Sigmoid colon (tissue), 7 donors: ENCODE measurements at places on chromosomes 2 and 18. TPM values are rescaled to one million over a fixed set of nuclear protein-coding genes. Genes with fewer than 3 reads are reported as not detected.

Gene IFT172
- polyA plus RNA-seq: 139 TPM

Gene CKAP2L
- 2.3 TPM for polyA plus RNA-seq

Gene PKP4
- 22.1 TPM for polyA plus RNA-seq

Gene SLC9A4
- polyA plus RNA-seq: not detected

Gene TCF4
- 3.5 TPM for polyA plus RNA-seq

Gene TRIB2
- 1.4 TPM for polyA plus RNA-seq

Gene LONRF2
- polyA plus RNA-seq: 0.89 TPM

Gene ECEL1
- not detected for polyA plus RNA-seq

Gene RGPD3
- 0.10 TPM for polyA plus RNA-seq

Gene BCL11A
- 3.6 TPM for polyA plus RNA-seq

Gene FMNL2
- polyA plus RNA-seq: 9.4 TPM

Gene CACNB4
- polyA plus RNA-seq: 0.23 TPM

Gene DCDC2C
- polyA plus RNA-seq: not detected

Gene CIAO1
- polyA plus RNA-seq: 45.6 TPM

Gene FAM161A
- 1.8 TPM for polyA plus RNA-seq

Gene SIGLEC15
- polyA plus RNA-seq: 0.09 TPM

Gene CHRND
- not detected for polyA plus RNA-seq

Gene LMAN2L
- 3.6 TPM for polyA plus RNA-seq

Gene MEIS1
- 7.8 TPM for polyA plus RNA-seq

Gene TMEM214
- 16.2 TPM for polyA plus RNA-seq

Gene GPR17
- polyA plus RNA-seq: 0.48 TPM

Gene BOK
- polyA plus RNA-seq: 8.4 TPM

Gene DUSP19
- 1.2 TPM for polyA plus RNA-seq

Gene GTF2A1L
- 0.66 TPM for polyA plus RNA-seq

Gene WDR7
- 3.7 TPM for polyA plus RNA-seq

Gene CYRIA
- polyA plus RNA-seq: 3.0 TPM
